Amniotic epithelial cell (primary cell): ENCODE measurements at places on chromosomes 11 and 22.
A peak's percentile ranks its signal among the peaks of the same experiment; 100 is the strongest.

- DNase-seq = no peak
Measured at GRCh38 chr11:95531116-95531515, 258.5 kb downstream of the FAM76B start.

DNA sequence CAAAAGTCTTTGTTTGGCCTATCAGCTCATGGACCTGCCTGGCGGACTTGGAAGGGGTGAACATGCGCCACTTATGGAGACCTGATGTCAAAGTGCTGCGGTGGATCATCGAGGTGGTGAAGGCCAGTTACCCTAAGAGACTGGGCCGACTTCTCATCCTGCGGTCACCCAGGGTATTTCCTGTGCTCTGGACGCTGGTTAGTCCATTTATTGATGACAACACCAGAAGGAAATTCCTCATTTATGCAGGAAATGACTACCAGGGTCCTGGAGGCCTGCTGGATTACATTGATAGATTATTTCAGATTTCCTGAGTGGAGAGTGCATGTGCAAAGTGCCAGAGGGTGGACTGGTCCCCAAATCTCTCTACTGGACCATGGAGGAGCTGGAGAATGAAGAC, 17.9 kb downstream of the ALKBH3 start:
- no peak for DNase-seq

DNA sequence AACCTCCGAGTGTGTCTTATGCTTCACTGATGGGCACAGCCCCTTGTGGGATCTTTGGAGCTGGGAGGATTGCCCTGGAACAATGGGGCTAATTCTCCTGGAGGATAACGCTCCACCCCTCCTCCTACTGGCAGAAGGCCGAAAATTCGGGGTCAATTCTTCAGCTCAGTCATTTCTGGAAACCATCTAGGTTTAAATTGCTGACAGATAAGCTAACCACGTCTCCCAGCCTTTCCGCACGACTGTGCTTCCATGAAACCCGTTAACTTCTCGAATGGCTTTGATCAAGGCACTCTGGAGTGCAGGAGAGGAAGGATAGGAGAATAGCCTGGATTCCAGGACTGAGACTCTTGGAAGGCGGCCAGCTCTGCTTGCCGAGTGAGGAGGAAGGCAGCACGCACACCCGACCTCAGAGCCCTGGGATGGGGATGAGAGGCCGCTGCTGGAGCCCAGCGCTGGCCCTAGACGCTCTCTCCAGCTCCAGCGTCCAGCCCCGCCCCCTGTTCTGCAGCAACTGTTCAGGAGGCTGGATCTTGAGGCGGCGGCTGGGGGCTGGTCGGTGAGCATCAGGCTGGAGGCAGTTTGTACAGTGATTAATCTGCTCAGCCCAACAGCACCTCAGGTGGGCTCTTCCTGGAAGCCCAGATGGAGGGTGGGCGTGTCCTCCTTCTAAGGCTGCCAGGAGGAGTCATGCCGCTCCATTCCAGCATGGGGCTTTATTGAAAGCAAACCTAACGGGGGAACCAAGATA, 176.7 kb upstream of the NCAM1 start:
- DNase-seq = peak; percentile 62

- no peak for DNase-seq
Measured at GRCh38 chr11:57700425-57700824, 11.6 kb downstream of the MED19 start.

DNA sequence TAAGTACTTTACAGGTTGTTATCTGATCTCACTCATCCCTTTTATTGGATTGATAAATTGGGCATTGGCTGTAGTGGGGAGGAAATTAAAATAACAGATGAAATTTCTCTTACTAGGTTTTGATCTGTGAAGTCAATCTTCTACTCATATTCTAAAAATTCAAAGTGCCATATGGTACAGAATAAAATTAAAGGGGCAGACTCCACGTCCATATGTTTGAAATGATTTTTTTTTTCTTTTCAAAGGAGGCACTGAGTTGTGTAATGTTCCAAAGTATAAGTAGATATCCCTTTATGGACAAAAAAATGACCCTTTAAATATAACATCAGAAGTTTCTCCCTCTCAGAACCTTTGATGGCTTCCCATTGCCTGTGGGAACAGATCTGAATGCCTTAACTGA, 207.4 kb downstream of the DBX1 start:
- DNase-seq = no peak

GRCh38 chr11:32056438-32056837, 34.4 kb upstream of the RCN1 start:
- peak; percentile 92 for DNase-seq

GRCh38 chr11:58485961-58486360, 21.9 kb downstream of the OR5B21 start:
- DNase-seq = no peak

DNA sequence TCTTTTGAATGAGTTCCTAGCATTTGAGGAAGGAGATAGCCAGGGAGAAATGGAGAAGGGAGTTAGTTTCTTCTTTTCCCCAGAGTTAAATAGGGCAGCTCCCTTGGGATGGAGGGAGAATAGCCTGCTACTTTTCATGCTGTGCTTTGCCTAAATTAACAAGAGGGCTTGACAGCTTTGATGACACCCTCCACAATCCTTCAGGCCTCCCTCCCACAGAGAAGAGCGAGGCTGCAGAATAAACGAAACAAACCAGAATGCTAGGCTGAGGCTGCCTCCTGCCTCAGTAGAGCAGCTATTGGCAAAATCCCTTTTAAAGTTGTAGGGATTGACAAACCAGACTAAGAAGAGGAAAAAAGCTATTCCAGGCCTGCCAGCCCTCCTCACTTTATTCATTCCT, 94.6 kb downstream of the C11orf58 start:
- no peak for DNase-seq

DNA sequence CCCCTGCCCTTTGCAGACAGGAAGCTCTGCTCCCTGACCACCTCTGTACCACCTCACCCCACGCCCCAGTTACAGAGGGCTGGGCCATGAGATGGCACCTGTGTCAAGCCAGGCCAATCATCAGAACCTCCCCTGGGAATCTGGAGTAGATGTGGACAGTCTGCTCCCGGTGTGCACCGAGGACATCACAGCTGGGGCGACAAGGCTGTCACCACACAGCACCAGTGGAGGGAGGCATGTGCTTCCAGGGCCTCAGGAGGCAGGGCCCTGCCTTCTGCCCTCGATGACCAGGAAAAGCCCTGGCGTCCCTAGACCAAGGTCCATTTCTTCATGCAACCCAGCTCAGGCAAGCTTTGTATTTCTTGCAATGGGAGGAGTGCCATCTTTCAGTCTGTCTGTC, 309.5 kb downstream of the CTTN start:
- no peak for DNase-seq

- peak; percentile 21 for DNase-seq
Measured at GRCh38 chr11:37786214-37786755, 1188.2 kb upstream of the RAG2 start.

DNA sequence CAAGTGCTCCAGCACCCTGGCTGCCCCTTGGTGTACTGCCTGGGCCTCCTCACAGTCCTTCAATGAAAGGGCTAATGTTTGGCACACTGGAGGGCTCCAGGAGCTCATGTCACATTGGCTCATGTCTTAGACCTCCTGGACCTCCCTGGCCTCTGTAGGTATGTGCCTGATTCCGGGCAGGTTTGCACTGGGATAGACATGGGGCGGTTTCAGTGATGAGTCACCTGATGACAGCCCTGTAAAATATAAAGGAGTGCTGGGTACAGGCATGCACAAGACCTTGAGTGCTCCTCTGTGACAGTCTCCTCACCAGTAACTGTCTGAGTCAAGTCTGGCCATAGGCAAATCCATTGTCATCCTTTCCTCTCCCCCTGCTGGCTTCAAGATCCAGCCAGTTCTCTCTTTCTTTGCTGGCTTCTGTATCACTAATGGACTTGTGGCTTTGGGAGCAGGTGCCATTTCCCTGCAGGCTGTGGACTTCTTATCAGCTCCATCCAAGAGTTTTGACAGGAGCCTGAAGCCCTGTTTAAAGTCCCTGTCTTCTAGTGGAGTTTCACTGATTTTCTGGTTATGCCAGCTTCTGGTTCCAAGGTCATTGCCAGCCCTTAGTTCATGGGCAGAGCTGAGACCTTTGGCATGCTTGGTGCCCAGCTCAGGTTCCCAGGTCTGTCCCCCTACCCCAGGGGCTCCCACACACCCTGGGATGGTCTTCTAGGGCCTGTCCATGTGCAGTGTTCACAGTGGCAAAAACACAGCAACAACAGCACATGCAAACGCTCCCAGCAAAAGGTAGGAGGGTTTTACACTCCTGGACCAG, 22.7 kb upstream of the P2RY2 start:
- DNase-seq = peak; percentile 55

DNA sequence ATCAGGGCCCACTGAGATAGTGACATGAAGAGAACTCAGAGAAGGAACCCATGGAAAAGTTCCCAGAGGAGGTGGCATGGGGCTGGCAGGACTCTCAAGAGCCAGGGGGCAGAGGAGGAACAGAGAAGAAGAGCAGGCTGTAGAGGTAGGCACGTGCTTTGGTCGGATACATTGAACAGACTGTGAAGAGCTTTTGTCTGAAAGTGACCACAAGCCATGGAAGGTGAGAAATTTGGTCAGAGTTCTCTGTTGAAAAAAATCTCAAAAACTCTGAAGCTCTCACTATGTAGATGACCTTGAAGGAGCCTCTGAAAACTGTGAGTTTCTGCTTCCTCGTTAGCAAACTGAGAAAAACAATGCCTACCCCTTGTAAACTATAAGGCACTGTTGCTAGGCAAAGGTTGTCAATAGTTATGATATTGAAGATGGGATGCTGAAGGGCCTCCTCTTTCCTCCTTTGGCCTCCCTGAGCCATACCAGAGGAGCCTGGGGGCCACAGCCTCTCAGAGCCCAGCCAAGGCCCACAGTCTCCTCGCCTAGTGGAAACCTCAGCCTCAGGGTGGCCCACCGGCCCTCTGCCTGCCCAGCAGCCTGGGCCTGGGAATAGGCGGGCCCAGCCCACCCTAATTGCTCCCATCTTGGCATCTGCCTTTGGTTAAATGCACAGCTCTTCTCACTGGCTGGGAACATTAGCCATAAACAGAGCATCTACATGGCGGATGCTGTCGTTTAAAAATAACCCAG, 415.7 kb downstream of the SOX6 start:
- no peak for DNase-seq

GRCh38 chr11:72721276-72721675, 30.9 kb downstream of the ARAP1 start:
- DNase-seq = no peak
